Stimulated activated CD4-positive, alpha-beta T cell treated with anti-CD3 and anti-CD28 coated beads, Interleukin-2, amount 100 ng/mL, for 24 hours (primary cell): ENCODE measurements at places on chromosomes 12 and 14.

GRCh38 chr12:87152075-87152474 is 877.1 kb downstream of the C12orf50 start:
- DNase-seq: no peak

- no peak for DNase-seq
Measured at GRCh38 chr14:86625637-86626036, 1095.7 kb downstream of the FLRT2 start.

DNA sequence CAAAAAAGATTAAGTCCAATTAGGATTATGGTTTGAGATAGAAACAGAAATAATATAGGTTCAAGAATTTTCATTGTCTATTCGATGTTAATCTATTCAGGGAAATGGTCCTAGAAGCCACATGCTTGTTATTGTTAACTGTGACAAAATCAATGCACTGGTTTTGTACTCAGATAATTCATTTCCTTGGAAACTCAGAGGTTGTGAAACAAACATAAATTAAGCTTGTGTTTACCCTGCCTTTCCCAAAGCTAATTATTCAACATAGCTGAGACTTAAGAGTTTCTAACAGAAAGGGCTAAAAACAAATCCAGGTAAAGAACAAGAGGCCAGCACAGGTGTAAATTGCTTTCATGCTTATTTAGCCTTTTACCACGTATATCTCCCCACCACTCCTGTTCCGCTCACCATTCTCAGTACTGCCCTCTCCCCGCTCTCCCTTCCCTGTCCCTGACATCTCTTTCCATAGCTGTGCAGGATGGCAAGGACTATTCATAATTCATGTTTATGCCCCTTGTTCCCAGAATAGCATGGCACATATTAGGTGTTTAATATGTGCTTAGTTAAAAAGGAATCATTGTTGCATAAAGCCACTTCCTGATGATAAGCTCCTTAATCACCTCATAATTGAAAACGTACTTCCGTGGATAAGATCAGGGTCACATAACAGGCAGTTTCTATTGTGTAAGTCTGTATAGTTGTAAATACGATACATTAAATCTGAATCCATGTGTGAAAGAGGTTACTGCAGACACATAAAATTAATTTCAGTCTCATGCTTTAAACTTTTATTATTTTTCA is 131.8 kb upstream of the USP15 start:
- DNase-seq: no peak

DNA sequence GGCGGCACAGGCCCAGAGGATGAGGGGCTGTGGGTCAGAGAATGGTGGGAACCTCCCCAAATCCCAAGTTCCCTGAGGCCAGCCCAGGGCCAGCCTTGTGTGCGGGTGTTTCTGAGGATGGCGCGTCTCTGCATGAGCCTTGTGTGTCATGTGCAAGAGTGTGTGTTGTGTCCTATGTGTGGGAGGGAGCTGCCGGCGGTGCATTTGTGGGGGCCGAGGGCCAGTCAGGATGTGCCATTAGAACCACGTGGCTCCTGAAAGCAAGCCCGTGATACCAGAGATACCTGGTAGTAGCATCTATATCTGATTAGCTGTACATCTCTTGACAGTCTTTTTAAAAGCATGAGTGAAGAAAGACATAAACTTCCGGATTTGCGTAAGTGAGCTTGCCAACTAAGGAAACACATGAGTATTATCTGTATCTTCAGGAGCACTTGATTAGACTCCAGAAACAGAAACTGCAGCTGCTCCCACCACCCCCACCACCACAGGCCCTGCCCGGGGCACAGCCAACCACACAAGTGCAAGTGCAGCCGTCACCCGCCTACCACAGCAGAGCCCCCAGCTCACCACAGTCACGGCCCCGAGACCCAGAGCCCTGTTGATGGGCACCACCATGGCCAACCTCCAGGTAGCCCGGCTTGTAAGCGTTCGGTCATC is 19.2 kb downstream of the DDX51 start:
- DNase-seq: no peak

GRCh38 chr12:120668868-120669840 is 17.8 kb upstream of the MLEC start:
- no peak for DNase-seq

GRCh38 chr14:53193193-53193592 is 40.1 kb upstream of the DDHD1 start:
- no peak for DNase-seq

DNA sequence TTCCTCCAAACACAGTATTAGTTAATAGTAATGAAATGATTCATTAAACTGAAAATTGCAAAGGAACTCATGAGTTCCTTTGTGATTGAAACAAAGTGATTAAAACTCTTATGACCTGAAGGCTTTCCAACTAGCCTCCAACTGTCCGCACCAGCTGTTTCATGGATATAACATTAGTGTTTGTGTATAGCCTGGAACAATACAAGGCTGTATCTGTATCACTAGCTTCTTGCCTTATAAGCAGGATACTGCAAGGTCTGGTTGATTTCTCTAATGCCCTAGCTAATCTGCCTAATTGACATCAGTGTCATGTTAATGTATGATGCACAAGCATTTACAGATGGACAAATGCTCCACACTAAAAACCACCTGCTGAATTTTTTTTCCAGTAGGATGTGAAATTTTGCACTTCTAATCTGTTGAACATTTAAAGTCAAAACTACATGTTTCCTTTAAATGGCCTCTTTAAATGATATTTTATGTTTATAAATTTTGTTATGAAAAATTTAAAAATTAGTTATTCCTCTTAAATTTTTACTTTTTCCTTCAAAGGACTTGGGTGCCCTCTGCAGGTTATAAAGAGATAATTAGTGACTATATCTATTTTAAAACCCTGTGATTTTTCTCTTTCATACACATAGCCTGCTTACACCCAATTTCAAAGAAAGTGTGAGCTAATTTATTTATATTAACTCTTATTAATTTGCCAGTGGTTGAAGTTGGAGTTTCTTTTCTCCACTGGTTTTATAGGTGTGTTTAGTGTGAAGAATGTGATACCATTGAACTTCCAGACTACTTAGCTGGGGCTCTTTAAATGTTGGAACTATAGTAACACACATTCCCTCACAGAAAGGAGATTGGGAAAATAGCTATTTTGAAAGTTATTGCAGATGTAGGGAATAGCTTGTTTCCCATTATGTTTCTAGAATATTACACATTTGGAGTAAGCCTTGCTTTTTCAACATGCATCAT is 25.4 kb downstream of the AP5M1 start:
- DNase-seq: no peak

DNA sequence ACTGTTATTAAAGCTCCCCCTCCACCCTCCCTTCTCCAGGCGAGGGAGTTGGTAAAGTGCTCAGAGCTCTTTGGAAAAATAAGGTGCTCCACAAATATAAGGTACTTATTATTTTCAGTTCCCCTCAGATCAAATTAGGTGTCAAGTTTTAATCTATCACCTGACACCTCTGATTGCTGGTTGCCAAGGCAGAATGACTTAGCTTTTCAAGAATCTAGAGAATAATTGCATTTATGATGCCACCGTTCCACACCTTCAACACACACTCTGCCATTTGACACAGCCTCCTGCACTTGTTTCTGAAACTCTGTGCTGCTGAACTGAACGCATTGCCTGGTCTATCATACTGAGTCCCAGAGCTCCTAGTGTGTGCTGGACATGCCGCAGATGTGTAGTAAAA is 128.6 kb downstream of the CRACR2A start:
- no peak for DNase-seq

DNA sequence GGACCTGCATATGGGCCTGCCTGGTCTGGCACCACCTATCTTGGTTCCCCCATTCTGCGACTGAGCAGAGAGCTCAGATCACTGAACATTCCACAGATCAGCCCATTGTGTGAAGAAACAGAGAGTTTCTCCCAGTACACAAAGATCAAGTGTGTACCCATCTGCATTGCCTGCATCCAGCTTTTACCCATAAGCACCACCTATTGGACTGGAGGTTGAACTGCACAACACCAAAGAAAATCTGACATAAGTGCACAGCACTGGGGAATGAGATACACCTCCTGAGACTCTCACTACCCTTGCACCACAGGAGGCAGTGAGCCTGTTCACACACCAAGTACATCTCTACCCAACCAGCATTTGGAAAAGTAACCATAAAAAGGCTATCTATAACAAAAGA is 362.6 kb upstream of the CLEC14A start:
- DNase-seq: no peak

DNA sequence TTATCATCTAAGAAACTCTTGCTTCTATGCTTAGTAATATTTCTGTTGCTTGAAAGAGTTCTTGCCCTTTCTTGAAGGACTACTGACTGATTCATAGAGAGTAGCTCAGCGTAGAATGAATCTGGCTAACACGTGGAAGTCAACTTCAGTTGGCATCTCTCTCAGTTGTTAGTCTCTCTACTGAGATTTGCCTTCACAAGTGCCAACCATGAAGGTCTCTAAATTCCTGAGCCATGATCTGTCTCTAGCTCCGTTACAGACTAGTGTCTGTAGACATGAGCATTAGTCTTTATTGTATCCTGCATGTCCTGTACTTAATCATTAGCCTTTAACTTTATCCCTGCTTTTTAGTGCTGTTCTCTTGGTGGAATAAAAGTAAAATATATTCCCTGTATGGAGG is 19.1 kb upstream of the ALX1 start:
- no peak for DNase-seq

DNA sequence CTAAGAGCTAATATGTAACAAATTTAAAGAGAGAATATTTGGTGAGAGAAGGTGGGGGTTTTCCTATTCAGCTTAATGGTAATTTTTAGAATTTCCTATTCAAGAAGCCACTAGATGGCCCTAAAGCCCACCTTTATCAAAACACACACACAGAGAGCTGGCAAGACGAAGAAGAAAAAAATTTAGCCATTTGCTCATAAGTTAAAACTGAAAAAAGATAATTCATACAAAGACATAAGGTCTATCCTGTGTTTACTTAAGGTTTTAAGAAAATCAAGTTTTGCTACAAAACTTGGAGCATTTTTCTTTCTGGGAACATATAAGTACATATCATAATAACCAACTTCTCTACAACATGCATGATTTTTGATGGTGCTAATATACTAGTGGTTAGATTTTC is 46.8 kb upstream of the PCED1B start:
- no peak for DNase-seq

DNA sequence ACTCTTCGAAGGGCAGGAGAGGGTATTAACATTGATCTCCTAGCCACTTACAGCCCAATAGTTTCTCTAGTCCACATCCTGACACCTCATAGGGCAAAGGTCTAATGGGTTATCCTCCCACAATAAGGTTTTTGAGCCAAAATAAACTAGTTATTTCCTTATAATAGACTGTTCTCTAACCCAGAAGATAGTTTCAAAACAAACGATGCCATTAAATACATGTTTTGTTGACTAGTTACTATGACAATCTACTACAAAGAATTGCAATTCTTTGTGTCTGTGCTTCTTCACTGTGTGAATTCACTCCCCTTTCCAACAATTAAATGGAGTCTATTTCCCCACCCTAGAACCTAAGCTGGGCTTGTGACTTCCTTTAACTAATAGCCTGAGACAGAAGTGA is 6.4 kb upstream of the ACTR10 start:
- no peak for DNase-seq

- DNase-seq: no peak
Measured at GRCh38 chr12:117085318-117085947, 13.8 kb downstream of the TESC start.

DNA sequence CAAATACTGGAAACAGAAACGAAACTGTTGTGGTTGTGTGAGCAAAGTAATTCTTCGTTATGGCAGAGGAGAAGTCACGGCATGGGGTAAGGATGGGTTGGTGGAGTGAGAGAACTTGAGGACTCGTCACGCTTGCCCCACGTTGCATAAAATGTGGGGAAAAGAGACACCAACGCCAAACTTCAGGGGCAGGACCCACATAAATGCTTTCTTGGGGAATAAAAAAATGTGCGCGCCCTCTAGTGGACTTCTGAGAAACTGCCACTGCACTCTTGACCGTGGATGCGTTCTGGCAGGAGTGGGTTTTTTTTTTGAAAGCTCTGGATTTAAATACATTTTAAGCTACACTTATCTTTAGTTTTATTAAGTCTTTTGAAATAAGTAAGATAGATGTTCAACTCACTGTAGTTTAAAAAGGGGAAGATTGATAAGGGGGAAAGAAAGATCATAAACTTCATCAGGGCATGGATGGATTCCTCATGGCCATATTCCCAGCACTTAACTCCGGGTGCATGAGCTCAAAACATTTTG is 4.1 kb upstream of the IGF1 start:
- peak; percentile 58 for DNase-seq

GRCh38 chr12:124448955-124449622 is 118.3 kb downstream of the NCOR2 start:
- no peak for DNase-seq

- no peak for DNase-seq
Measured at GRCh38 chr12:88418856-88419497, 161.3 kb downstream of the KITLG start.

GRCh38 chr12:79020106-79020505 is 155.5 kb downstream of the SYT1 start:
- no peak for DNase-seq

- DNase-seq: no peak
Measured at GRCh38 chr14:22908601-22909000, 10.3 kb downstream of the RBM23 start.

- no peak for DNase-seq
Measured at GRCh38 chr12:76714415-76714814, 49.5 kb upstream of the ZDHHC17 start.

- DNase-seq: peak; percentile 23
Measured at GRCh38 chr12:45415393-45415817, 199.5 kb downstream of the ANO6 start.

DNA sequence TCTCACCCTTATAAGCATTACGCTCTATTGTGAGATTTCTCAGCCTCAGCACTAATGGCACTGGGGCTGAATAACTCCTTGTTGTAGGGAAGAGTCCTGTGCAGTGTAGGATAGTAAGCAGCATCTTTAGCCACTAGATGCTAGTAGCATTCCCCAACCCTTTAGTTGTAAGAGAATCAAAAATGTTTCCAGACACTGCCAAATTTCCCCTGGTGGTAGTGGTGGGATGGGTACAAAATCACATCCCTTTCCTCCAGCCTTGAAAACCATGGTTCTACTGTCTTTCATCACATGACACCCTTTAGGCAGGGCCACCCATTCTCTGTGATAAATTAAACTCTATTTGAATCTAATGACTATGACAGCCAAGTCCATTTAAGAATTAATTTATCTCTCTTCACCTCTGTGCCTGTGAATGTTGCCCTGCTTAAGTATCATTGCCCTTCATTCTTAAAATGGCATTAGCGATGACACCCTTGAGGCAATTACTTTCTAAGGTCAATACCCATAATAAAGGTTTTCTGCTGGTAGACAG is 199.4 kb downstream of the ANO4 start:
- no peak for DNase-seq

DNA sequence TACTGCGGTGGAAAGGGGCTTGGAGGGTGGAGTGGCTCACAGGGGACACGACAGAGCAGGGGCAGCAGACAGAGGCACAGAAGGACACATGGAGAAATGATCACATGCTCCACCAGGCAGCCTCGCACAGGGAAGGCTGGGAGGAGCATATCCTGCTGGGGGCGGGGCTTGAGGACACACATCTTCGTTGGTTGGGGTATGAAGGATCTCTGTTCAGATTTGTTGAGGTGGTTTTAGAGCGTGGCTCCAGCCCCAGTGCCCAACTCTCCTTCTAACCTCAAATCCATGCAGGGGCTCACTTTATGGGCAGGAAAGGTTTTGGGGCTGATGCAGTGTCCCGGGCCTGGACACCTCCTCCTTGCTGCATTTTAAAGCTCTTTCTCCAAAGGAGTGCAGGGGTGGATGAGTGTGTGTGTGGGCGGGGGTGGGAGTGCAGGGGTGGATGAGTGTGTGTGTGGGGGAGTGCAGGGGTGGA is 733 bp upstream of the P3H3 start:
- peak; percentile 78 for DNase-seq

- no peak for DNase-seq
Measured at GRCh38 chr12:40551466-40551865, 140.8 kb upstream of the CNTN1 start.

GRCh38 chr12:123987022-123987421 is 14.0 kb downstream of the ZNF664 start:
- no peak for DNase-seq
